Placental epithelial cell (primary cell): ENCODE measurements at places on chromosomes 3 and 15. TPM values are rescaled to one million over a fixed set of nuclear protein-coding genes. Genes with fewer than 3 reads are reported as not detected.

Gene FBXO40
- total RNA-seq, result not detected in 2 replicates

Gene GPR160
- 0.11 TPM in 1 of 2 replicates, not detected in the other for total RNA-seq

Gene GOLGB1
- 48.4 and 86.4 TPM in 2 replicates for total RNA-seq

Gene GOLGA8G
- total RNA-seq, result under 0.01 TPM in 1 of 2 replicates, not detected in the other

Gene SLC22A13
- total RNA-seq, result 2.6 and 3.1 TPM in 2 replicates

Gene SOX2
- total RNA-seq, result not detected in 2 replicates

Gene ZMYND10
- total RNA-seq, result 0.33 and 1.6 TPM in 2 replicates

Gene CPNE9
- total RNA-seq, result not detected in 2 replicates

Gene PP2D1
- total RNA-seq, result not detected in 2 replicates
